ENCODE measurements at places on chromosomes 3 and 15.
A peak's percentile ranks its signal among the peaks of the same experiment; 100 is the strongest.

GRCh38 chr15:97684249-97684648 lies 276.3 kb upstream of the ARRDC4 start:
- DNase-seq = no peak

GRCh38 chr3:36461597-36461996 lies 81.3 kb downstream of the STAC start:
- DNase-seq = no peak

DNA sequence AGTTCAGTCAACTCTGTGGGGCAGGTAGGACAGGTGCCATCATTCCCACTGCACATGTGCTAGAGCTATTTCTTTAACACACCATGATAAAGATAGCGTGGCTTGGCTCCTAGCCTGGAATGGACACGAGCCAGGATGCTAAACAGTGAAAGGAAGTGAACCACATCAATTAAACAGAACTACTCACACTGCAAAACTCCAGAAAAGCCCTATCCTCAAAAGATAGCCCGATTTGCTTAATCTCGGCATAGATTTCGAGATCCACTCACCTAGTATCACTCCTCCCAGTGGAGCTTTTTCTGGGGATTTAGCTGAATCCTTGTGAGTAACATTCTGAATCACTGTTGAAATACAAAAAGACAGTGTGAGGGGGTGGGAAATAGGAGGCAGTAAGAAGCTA lies 118.0 kb downstream of the ABI3BP start:
- no peak for DNase-seq

- DNase-seq = no peak
Measured at GRCh38 chr15:100867433-100867832, 12.2 kb upstream of the ALDH1A3 start.

DNA sequence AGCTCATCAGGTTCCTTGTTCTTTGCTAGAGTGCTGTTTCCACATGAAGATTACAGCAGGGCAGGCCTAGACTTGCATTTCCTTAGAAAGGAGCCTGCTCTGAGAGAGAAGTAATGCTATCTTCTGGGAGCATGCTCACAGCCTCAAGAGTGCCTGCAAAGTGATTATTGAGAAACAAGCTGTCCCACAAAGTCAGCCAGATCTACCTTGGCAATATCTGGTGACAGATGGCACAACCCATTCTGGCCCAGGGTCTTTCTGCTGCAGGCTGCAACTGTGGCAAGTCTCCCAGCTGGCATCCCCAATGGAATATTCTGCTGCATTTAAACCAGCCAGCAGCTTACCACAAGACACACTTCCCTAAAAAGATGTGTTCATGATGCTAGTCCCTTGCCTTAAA lies 29.3 kb downstream of the MTMR10 start:
- DNase-seq = no peak

DNA sequence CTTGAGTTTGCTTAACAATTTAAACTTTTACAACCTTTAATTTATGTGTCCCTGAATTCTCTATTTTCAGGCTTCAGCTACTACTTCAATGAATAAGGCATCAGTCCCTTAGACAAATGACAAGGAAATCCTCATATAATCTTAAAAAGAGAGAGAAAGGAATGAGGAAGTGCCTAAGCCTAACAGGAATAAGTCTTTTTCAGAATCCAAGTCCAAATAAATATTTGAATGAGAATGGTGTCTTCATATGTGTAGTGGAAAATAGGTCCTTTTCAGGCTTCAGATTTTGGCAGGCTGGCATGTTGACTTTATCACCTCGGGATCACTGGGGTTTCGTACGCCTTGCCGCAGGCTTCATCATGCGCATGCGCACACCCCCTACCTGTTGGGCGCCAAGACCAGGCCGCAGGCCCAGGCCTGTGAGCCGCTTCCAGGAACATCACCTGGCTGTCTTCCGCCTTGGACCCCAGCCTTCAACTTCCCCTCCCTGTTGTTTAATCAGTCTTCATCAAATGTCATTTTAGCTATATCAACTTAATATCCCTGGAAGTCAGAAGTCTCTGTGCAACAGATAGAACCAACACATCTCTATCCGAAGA lies 334.5 kb downstream of the SOX2 start:
- DNase-seq = no peak

- DNase-seq = no peak
Measured at GRCh38 chr3:52930748-52931147, 33.4 kb upstream of the STIMATE start.

- no peak for DNase-seq
Measured at GRCh38 chr3:3066378-3066777, 43.8 kb downstream of the IL5RA start.

- DNase-seq = no peak
Measured at GRCh38 chr3:143207338-143207961, 87.9 kb downstream of the CHST2 start.

- DNase-seq = no peak
Measured at GRCh38 chr3:157755233-157755632, 252.0 kb upstream of the VEPH1 start.

DNA sequence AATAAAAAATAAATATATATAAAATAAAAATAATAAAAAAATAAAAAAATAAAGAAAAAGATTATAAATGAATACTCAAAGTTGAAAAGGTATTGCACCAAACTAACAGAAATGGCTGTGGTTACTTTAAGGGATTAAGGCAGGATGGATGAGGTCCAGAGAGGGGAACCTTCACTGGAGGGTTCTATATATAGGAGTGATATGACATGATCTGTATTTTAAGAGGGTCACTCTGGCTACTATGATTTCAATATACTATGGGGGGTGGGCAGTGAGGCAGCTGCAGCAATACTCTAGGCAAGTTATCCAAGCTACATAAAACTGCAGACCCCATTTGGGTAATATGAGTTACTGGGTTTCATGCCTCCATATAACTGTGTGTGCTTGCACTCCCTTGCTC lies 24.6 kb downstream of the ACAD11 start:
- no peak for DNase-seq

DNA sequence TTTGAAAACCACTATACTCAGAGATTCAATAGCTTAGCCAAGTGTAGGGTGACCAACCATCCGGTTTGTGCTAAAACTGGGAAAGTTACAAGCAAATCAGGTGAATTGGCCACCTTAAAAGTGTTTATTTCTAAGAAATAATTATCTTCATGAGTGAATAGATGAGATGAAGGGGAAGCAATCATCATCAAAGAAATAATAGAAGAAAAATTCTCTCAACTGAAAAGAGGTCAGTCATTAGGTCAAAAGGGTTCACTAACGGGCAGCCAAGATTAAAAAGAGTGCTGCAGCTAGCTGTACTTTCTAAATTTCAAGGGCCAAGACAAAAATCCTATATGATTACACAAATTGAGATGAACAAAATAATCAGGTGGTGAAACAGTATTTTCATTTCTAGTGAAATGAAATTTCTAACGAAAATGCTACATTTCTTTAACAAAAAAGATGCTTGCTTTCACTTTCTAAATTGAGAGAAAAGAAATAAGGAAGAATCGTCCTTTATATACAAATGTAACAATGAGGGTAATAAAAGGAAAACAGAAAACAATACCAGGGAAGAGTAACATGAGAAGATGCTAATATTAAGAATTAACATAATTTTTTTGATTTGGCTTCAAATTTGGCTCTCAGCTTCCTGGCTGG lies 34.7 kb upstream of the TSC22D2 start:
- no peak for DNase-seq

- DNase-seq = no peak
Measured at GRCh38 chr15:39573287-39573686, 7.6 kb upstream of the THBS1 start.

DNA sequence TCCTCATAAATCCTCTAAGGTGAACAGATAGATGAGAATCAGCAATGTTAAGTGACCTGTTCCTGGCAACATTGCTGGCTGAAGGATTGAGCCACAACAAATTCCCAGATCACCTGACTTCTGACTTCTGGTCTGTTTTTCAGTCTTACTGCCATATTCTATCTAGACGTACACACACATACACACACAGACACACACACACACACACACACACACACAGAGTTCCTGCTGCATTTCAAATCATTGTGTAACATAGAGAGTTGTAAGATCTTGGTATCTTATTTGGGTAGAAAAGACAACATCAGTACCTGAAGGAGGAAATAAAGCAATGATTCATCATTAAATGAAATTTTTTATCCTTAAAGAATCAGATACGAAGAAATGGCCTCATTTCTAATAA lies 342.6 kb downstream of the MFSD1 start:
- no peak for DNase-seq

GRCh38 chr3:132315851-132316250 lies 1.4 kb upstream of the ACP3 start:
- no peak for DNase-seq

GRCh38 chr3:190155752-190156151 lies 35.1 kb upstream of the P3H2 start:
- no peak for DNase-seq

DNA sequence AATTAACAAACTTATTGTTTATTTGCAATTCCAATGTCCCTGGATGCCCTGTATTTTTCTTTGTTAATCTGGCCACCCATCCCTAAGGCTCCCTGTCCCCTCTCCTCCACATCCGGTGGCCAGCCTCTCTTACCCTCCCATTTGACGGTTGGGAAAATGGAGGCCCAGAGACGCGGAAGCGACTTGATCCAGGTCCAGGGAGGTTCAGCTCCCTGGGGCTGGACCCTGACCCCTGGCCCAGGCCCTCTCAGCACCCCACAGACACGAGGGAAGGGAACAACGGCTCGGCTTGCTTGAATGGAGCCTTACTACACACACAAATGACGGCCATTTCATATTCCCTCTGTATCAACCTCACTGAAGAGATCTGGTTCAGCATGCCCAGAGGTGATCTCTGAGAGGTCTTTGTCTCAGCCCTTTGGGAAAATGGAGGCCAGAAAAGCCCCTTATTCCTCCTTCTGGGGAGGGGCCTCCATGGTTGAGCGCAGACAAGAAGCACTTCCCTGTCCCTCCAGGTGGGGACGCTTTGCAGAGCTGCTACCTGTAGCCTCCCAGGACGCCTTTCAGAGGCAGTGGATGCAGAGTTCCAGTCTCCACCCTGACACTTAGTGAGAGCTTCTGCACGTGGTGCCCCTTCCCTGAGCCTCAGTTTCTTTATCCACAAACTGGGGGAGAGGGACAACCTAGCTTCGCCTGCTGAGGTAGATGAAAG lies 82.1 kb downstream of the ATP2B2 start:
- DNase-seq = no peak

GRCh38 chr3:178971614-178972013 lies 100.0 kb downstream of the ZMAT3 start:
- no peak for DNase-seq

- DNase-seq = no peak
Measured at GRCh38 chr15:67980773-67981685, 73.1 kb upstream of the PIAS1 start.

GRCh38 chr15:35443376-35443775 lies 102.6 kb downstream of the DPH6 start:
- DNase-seq = no peak

GRCh38 chr15:69392352-69392751 lies 21.8 kb upstream of the KIF23 start:
- DNase-seq = no peak

DNA sequence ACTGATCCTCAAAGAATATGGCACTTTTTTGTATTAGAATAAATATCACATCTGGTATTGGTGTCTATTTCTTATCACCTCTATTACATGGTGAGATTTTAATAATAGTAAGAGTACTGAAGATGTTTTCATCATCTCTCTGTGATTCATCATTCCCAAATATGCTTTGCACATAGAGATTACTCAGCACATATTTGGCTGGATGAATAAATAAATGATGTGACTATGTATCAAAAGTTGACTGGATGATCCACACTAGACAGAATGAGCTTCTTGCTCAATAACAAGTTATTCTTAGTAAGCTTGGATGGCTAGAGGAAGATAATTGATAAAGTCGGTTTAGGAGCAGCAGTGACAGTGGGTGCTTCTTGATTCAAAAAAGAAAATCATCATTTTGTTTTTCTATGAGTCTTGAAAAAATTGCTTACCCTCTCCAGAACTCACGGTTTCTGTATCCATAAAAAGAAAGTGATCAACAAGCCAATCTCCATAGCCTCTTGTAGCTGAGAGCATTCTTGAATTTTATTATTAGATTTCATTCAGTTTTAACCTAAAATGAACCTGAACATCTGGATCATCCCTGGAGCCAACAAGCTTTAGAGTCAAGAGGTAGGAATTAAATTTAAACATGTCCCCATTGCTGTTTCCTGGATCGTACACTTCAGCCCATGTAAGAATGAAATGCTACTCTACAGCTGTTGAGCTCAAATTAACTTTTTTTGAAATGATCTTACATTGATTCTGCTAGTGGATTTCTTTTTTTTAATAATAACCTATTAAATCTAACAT lies 104.8 kb upstream of the OSTN start:
- peak; percentile 61 for DNase-seq

GRCh38 chr3:61771976-61772375 lies 210.6 kb downstream of the PTPRG start:
- DNase-seq = no peak

GRCh38 chr3:123384256-123384655 lies 64.6 kb downstream of the ADCY5 start:
- no peak for DNase-seq

- DNase-seq = no peak
Measured at GRCh38 chr3:127015282-127016042, 32.5 kb downstream of the PLXNA1 start.

- DNase-seq = no peak
Measured at GRCh38 chr3:99012051-99012450, 110.6 kb upstream of the DCBLD2 start.

DNA sequence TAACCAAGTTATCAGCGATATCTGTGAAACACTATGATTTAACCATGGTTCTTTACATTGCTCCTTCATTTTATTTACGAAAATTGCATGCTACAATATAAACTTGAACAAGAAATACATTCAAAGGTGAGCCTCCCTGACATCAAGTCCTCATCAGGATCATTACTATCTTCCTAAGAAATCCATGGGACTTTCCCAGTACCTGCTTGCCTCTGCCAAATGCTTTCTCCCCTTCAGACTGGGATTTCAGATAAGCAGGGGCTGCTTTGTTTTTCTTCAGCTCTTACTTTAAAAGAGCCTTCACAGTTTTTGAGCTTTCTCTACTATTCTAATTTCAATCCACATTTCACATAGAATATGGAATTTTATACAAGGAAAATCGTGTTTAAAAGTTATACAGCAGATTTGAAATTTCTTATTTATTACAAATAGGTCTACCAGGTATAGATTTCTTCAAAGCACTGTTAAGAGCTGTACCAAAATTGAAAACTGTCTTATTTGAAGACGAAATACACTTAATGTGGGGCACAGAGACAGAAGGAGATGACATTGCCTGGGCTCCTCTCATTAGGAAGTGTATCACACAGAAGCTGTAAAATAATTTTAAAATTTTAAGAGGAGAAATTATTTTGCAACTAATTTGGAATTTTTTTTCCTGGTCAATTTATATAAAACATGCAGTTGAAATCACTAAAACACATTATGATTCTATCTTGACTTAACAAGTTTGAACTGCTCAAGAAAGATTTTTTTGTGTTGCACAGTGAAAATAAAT lies 615.0 kb upstream of the AGTR1 start:
- no peak for DNase-seq

GRCh38 chr3:62574266-62574898 lies 201.0 kb upstream of the FEZF2 start:
- no peak for DNase-seq

- no peak for DNase-seq
Measured at GRCh38 chr3:156180077-156180476, 59.7 kb downstream of the KCNAB1 start.
